Progenitor cell of endocrine pancreas (in vitro differentiated cells): ENCODE measurements at places on chromosomes 7 and 10. TPM values are rescaled to one million over a fixed set of nuclear protein-coding genes. Genes with fewer than 3 reads are reported as not detected.

The ZNF12 gene
- total RNA-seq: 25.7 and 28.8 TPM in 2 replicates

The VAX1 gene
- total RNA-seq: not detected in 2 replicates

The GIMAP5 gene
- not detected in 2 replicates for total RNA-seq

The STAG3 gene
- total RNA-seq: 2.4 and 2.5 TPM in 2 replicates

The CADPS2 gene
- 4.3 and 6.1 TPM in 2 replicates for total RNA-seq

The ABCB1 gene
- total RNA-seq: 0.48 and 0.69 TPM in 2 replicates

The GALNT17 gene
- 3.9 and 4.9 TPM in 2 replicates for total RNA-seq

DNA sequence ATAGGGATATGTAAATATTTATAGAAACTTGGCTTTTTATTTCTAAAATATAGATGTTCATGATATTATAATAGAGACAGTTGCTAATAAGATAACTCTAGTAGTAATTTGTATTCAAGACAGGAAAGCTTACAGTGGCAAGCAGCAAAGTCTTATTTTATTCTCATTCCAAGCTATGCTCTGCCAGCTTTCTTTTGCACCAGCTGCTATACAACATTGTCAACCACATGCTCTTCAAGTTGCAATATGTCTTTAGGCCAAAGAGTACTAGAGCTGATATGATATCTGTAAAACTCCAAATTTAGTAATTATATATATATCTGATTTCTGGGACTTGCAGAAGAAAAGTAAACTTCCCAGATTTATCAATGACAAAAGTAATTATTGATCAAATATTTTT lies 350.1 kb downstream of the HGF start:
- no peak for DNase-seq

- no peak for DNase-seq
These were observed 66.6 kb downstream of the GLCCI1 start for GRCh38 chr7:8035192-8035591.

DNA sequence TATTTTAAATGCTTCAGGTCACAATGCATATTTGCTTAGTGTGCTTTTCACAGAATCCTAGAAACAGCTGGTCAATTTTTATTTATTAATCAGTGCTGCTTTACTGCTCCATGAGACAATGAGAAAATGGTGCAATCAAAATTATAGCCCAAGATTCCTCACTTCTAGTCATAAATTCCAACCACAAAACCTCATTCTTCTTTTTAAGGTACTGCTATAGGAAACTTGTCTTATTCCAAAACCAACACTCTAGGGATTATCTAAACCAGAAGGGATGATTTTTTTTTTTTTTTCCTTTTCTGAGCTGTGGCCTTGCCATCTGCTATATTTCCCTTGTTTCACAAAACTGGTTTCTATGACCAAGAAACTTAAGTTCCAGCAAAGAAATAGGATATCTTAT lies 64.0 kb upstream of the SEMA3A start:
- no peak for DNase-seq

GRCh38 chr10:104297697-104298660 lies 29.0 kb downstream of the GSTO2 start:
- peak; percentile 26 for DNase-seq

- DNase-seq: no peak
These were observed 2.1 kb upstream of the TMEM72 start for GRCh38 chr10:44908936-44909630.

DNA sequence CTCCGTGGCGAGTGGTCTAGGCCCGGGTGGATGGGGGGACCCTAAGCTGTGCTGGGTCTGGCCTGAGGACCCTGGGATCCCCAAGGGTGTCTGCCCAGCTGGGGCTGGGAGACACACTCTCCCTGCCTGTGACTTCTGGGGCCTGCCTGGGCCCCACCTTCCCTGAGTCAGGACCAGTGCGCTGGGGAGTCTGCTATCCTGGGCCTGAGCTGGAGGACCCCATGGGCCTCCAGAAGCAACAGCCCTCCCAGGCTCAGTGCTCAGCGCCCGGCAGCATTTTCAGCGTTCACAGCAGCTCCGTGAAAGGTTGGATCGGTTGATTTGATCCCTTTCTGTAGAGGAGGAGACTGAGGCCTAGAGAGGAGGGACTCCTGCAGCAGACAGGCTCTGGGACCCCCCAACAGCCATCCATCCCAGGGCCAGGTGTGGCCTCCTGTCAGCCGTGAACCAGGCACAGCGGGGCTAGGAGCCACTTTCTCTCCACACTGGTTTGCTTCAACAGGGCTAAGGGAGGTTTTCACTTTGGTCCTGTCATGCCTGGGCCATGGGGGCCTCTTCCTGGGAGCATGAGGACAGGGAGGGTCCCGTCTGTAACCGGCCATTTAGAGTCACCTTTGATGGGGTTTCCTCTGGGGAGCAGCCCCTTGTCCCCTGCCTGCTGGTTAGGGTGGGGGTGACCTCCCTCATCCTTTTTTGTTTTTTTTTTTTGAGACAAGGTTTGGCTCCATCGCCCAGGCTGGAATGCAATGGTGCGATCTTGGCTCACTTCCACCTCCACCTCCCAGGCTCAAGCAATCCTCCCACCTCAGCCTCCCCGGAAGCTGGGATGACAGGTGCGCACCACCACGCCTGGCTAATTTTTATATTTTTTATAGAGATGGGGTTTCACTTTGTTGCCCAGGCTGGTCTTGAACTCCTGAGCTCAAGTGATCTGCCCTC lies 12.4 kb downstream of the FOXL3 start:
- no peak for DNase-seq

DNA sequence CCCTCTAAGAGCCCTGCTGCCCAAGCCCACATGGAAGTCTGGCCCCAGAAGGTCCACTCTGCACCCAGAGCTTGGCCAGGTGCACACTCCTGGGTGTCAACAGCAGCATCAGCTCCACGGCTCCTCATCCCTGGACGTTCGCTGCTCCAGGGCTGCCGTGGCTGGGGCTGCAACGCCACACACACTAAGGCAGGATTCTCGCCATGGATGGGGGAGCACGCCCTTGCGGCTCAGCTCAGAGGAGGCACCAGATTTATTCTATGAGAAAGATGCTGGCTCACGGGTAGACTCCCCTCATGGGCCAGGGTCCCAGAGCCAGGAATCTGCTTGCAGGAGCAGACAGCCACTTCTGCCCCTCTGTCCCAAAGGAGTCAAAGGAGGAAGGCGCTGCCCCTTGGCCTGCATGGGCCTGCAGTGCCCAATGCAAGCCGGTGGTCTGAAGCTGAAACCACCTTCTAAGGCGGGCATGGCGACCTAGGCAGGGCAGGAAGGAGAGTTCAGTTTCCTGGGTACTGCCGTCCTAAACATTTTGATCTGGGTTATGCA lies 42.1 kb downstream of the CFAP46 start:
- DNase-seq: no peak

DNA sequence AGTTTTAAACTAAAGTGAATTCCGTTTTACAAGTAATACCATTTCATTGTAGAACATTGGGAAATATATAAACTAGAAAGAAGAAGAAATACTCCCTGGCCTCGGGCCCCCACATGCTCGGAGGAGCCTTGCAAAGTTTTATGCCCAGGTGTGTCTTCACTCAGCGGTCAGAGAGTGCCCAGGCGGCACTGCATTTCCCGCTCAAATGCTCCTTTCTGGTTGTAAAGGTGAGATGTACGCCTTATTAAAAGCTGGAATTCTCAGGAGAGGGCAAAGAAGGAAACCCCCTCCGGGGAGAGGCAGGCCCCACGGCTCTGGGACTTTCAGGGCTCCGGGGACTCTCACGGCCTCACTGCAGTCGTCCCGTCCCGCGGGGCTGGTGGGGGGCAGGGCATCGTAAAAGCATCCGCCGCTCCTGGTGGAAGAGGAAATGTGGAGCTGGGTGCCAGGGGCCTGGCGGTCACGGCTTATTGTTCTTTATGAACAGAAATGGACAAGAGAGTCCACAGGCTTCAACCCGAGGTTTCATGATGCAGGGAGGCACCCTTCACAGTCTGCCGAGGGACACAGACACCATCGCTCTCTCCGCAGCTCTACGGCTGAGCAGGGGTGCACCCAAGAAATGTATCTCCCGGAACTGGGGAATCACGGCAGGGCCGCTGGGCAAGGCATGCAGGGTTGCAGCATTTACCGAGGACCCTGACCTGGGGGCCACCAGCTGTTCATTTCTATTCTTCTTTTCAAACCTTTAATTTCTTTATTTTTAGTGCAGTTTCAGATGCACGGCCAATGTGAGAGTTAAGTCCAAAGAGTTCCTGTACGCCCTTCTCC lies 47.7 kb upstream of the INPP5A start:
- no peak for DNase-seq

DNA sequence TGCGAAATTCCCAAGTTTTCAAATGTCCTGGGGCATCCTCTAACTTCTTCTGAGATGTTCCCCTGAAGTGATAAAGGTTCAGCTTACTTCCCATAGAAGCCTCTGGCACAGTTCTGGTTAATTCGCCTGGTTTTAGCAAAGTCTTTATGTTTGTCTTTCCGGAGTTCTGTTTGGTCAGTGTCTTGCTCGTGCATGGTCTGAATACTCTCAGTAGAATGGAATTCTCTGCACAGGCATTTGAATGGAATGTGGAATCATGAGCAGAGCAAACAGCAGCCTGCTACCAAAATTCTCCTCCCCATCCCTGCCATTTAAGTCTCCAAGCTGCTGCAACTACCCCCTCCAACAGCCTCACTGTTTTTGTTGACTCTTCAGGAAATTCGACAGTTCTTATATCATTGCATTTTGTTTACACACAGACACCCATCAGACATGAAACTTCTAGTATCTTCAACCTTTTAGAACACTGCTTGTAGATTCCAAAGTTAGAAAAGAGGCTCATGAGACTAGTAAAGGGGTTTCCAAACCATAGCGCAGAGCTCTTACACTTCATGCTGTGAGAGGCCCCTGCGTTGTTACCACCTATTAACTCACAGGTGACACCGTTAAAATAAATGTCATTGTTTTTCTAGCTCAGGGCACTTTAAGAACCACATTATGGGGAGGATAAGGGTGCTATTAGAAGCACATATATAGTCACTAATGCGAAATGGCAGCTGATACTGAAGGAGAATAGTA lies 129.7 kb downstream of the PLCE1 start:
- no peak for DNase-seq

DNA sequence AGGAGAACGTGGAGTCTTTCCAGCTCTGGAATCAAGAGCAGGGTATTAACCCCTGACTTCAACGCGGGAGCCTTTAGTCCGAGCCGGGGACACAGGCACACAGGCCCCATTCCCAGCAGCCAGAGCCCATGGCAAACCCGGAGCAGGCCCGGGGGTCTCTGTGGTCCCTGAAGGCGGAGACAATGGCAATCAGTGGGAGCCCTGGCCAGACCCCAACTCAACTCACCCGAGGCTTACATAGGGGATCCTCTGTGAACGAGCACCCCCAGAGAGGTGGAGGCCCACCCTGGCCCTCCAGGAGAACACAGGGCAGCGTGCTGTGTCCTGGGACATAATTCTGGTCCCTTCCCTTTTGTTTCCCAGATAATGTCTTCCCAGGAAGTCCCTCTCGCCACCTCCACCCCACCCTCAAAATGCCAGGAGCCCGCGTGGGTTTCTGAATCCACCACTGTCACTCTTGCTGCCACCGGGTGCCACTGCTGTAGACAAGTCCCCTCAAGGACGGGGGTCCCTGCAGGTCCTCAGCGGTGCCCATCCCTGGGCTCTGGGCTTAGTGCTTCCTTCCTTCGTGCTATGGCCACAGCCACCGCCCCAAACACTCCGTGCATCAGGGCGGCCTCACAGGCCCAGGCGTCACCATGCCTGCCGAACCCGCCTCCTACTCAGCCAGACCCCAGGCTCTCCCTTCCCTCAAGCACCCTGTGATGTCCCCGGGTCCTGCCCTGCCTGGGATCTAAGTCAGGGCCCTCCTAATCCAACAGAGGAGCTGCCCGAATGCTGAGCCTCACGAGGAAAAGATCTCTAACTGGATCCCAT lies 28.6 kb upstream of the PPP2R2D start:
- no peak for DNase-seq

GRCh38 chr7:139784648-139785047 lies 6.8 kb upstream of the HIPK2 start:
- no peak for DNase-seq

GRCh38 chr7:69703099-69703498 lies 104.8 kb downstream of the AUTS2 start:
- no peak for DNase-seq

DNA sequence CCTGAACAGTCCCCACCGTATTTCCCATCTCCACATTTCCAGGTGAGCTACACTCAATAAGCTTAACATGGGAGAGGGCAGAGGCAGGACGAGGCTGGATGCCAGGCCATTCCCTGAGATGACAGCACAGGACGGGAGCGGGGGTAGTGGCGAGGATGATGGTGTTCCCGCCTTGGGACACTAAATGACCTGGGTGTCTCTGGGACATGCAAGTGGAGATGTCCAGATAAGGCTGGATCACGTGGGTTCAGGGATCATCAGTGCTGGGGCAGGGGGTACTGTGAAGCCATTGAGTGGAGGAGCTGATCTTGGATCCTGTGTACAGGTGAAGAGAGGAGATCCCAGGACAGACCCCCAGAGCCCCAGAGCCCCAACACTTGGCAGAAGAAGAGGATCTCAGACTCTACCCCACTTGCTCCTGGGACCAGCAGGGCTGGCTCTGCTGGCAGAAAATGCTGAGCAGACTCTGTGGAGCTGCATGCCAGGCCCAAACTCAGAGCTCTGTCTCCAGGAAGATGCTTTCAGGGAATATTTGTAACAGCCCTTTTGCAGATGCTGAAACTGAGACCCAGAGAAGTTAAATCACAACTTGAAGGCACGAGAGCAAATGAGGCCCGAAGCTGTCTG lies 29.7 kb upstream of the HSPA12A start:
- no peak for DNase-seq

- no peak for DNase-seq
These were observed 57.6 kb upstream of the LMTK2 start for GRCh38 chr7:98049034-98049433.

DNA sequence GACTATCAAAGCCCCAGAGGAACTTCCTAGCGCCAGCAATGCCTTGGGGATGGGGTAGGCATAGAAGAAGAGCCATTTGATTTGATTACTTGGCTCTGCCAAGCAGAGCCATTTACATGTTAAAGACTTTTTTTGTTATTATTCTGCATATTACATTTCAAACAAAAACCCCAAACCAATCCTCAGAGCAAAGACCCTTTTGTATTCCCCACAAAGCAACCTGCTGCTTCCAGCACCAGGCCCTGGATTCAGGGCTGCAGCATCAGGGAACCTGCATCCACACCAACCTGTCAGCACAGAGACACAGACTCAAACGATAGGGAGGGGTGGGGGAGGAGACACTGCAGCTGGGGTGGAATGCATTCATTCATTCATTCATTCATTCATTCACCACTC lies 73.2 kb downstream of the GRID1 start:
- DNase-seq: no peak

- no peak for DNase-seq
These were observed 4.4 kb downstream of the PRKAR2B start for GRCh38 chr7:107048783-107049418.

- no peak for DNase-seq
These were observed 45.2 kb upstream of the INSIG1 start for GRCh38 chr7:155252444-155252887.

- DNase-seq: no peak
These were observed 167.6 kb downstream of the OTUD1 start for GRCh38 chr10:23606456-23606855.

- no peak for DNase-seq
These were observed 274.3 kb downstream of the CCDC3 start for GRCh38 chr10:12726971-12727831.

DNA sequence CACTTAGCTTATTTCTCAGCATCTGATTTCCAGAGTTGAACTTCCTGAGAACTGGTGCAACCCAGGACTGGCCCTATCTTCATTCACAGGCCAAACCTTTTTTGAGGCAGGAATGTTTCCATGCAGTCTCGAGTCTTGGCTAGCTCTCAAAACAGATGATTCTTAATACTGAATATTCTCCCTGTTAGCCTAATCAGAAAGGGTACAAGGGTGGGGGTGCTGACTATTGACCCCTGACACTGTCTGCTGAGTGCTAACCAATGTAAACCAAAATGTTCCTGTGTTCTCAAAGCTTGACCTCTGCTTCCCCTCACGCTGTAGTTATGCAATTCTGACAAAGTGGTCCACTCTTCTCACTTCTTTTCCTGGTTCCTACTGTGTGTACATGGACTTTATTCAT lies 25.3 kb downstream of the VWDE start:
- no peak for DNase-seq
